ENCODE measurements at places on chromosomes 5 and 9.

GRCh38 chr9:92669527-92669889 is 423 bp downstream of the IPPK start:
- peak; percentile 55 for DNase-seq

DNA sequence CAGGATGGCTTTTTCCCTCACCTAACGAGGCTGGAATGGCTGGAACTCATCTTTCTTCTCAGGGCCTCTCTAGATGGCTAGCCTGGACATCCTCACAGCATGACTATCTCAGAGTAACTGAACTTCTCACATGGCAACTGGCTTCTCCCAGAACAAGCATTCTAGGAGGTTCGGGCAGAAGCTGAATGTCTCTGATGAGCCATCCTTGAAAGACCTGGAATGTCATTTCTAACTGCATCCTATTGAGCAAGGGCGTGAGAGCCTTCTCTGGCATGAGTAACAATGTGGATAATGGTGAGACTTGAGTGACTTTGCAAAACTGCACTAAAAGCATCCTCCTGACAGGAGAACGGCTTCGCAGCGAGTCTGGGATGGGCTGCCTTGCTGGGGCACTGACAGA is 487.7 kb downstream of the MAT2B start:
- DNase-seq: no peak

DNA sequence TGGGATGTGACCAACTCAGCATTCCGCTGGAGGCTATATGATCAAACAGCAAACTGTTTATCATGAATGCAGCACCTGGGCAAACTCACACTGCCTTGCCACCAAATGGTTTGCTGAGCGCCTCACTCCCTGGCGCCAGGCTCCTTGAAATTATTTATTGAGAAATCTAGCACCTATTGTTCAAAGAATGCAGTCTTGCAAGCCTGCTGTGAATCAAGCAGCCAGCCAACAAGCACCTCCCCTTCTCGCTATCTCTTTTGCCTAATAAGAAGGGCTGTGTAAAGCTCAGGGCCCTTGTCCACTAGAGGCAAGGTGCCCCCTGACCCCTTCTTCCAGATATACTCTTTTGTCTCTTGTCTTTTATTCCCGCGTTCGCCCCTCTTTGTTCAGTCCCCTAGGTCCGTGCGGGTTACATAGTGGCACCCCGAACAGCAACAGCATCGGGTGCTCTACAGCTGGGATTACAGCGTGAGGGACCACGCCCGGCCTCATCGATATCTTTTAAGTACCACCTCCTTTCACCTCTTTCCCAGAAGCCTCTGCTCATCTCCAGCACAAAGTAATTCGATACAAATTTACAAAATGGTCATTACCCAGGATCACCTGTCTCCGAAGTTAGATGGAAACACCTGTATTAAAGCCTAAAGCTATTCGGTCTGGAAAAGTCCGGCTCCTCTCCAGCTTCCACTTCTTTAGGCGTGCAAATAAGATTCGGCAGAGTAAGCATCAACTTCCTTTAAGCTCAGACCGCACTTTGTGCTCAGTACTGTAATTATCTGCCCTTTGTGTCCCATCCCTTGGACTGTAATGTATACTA is 896 bp downstream of the RIGI start:
- DNase-seq: peak; percentile 33

- no peak for DNase-seq
Observed at GRCh38 chr9:130040984-130041647, 1.9 kb downstream of the FNBP1 start.

GRCh38 chr9:137070906-137071275 is 534 bp upstream of the SAPCD2 start:
- DNase-seq: no peak

GRCh38 chr9:116342061-116342460 is 188.5 kb downstream of the PAPPA start:
- DNase-seq: no peak

- no peak for DNase-seq
Observed at GRCh38 chr9:6723881-6724420, 33.8 kb upstream of the KDM4C start.

GRCh38 chr9:4828761-4829160 is 36.0 kb downstream of the RCL1 start:
- no peak for DNase-seq

DNA sequence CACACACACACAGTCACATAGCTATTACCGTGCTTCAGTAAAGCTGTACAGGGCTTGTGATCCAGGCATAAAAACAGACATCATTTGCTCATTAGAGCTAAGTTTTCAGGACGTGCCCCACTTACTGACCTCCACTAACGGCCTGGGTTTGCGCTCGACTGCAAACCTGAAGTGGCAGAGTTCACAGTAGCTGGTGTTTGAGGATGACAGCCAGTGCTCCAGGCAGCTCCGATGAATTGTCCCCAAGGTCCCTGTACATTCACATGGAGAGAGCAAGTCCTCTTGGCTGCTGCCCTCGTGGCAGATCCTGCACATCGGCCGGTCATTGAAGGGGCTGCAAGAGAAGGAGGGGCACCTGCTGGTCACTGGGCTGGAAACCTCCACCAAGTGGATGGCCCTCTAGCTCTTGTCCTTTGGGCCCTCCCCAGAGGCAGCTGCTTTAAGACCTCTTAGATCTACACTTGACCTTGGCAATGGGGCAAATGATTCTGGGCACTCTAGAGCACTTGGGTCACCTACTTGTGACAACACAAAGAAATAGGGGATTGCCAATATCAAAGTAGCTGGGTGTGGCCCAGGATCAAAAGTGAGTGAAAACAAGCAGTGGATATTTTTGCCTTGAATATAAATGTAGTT is 115.4 kb downstream of the MARCHF3 start:
- no peak for DNase-seq

GRCh38 chr9:133119846-133120500 is 1.1 kb downstream of the RALGDS start:
- no peak for DNase-seq

GRCh38 chr9:137305060-137305797 is 3.2 kb upstream of the NRARP start:
- peak; percentile 50 for DNase-seq

DNA sequence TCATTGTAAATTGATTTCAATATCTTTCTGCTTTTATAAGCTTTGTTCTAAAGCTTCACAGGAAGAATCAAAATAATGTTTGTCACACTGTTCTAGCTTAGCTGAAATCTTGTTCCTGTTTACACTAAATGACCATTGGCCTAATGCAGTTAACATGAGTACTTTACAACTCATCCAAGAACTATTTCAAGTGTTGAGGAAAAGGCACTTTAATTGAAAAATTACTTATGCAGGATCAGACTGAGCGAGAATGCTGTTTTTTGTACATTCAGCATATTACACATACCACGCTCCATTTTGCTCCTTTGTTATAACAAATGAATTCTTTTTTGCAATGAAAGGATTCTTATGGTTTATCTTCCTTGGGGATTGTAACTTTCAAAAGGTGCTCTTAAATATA is 22.4 kb upstream of the SMIM15 start:
- DNase-seq: no peak

DNA sequence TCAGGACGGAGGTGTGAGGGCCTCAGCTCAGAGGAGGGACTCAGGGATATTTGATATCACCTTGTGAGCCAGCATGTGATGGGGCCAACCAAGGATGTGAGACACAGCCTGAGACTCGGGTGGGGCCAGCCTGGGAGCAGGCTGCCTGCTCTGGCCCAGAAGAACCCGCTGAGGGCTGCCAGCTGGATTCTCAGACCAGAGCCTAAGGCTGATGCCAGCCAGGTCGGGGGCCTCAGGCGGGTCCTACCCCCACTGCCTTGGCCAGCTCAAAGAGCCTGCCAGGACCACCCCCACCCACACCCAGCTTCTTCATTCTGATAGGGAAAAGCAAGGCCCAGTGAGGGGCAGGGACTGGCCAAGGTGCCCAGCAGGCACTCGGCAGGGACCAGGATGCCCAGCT is 20.3 kb upstream of the DUSP1 start:
- no peak for DNase-seq

- no peak for DNase-seq
Observed at GRCh38 chr9:127788337-127789011, 2.6 kb downstream of the CDK9 start.

GRCh38 chr9:104293877-104294276 is 199.8 kb downstream of the SMC2 start:
- no peak for DNase-seq

DNA sequence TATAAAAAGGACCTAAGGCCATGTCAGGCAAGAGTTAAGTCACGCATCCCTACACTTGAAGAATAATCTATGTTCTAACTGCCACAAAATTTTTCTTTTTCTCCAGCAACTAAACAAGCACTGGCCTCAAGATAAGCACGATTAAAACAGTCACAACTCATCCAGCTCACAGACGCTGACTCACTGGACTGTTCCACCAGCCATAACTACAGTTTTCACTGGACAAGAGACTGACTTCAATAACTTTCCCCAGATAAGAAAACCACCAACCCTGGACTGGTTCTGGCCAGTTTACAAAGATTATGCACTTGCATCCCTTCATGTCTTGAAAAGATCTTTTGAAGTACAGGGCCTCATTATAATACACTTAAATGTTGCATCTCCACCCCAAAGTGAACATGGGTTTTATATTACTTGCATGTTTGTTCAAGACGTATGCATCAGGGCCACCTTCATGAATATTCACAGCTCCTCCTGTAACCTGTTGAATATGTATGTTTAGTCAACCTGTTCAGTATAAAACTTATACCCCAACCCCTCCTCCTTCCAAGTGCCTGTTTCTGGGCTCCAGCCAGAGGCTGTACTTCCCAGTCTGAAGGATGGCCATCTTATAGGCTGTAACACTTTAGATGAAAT is 129.3 kb upstream of the EPB41L4A start:
- no peak for DNase-seq

DNA sequence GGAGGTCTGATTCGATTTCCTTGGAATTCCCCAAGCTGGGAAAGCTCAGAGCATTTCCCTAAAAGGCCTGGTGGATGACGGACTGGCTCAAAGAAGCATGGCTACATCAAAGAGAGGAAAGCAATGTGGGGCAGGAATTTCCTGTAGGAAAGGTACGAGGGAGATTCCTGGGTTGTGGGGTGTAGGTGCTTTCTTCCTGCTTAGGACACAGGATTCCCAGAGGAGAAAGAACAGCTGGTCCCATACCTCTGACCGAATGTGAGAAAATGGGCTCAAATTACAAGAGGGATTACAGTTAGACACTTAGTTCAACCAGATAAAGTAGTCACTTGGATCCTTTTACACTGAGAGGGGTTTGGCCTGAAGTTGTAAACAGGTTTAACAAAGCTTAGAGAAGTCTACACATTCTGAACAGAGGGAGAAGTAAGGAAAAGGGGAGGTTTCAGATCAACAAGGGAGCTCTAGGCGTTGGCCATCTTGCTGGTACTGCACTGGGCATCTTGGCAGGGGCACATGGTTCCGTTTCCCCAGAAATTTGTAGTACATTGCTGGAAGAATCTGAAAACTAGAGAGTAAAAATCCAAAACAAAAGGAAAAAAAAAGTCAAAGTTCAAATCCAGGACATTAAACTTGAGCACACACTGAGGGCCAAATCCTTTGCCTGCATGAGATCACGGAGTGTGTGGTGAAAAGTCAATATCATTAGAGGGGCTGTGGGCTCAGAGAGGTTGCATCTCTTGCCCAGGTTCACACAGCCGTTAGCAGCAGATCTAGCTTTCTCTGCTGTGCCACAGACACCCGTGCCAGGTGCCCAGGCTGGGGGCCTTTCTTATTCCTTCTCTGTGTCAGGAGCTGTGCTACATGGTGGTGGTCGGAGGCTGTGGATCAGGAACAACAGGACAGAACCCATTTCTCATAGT is 171.3 kb downstream of the RGS3 start:
- DNase-seq: no peak

GRCh38 chr9:114911167-114911821 is 19.1 kb downstream of the TNFSF8 start:
- DNase-seq: peak; percentile 59

GRCh38 chr5:95956900-95957293 is 4.8 kb downstream of the ELL2 start:
- no peak for DNase-seq

DNA sequence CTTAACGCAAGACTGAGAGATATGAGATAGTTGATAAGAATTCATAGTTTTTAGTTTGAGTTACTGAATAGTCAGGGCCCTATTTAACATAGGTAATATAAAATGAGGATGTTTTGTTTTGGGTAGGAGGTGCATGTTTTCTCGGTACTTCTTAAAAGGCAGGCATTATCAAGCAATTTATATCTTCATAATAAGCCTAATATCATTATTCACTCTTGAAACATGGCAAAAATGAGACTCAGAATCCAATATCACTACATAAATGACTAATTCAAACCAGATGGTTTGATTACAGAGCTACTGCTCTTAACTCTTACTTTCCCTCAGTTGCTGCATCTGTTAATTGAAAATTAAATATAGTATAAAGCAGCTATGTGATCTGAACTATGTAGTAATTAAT is 2038.7 kb downstream of the EFNA5 start:
- no peak for DNase-seq

GRCh38 chr5:1948663-1949191 is 66.0 kb upstream of the IRX4 start:
- DNase-seq: no peak

- no peak for DNase-seq
Observed at GRCh38 chr5:73981704-73982103, 355.7 kb downstream of the ARHGEF28 start.

DNA sequence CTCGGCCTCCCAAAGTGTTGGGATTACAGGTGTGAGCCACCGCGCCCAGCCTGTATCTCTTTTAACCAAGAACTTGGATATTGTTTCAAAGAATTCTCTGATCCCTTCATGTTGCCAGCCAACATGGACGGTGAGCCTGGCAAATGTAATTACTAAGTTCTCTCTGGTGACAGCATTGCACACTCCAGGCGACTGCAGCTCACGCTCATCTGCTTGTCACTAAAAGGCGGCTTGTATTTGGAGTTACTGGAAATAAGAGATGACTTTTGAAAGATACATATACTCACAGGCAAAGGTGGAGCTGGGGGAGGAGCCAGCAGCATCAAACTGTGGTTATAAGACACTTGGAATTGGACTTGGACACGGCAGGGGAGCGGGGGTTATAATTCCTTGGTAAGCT is 172.3 kb downstream of the SLIT3 start:
- DNase-seq: no peak

- DNase-seq: peak; percentile 13
Observed at GRCh38 chr5:180718810-180719453, 20.9 kb downstream of the OR2Y1 start.

DNA sequence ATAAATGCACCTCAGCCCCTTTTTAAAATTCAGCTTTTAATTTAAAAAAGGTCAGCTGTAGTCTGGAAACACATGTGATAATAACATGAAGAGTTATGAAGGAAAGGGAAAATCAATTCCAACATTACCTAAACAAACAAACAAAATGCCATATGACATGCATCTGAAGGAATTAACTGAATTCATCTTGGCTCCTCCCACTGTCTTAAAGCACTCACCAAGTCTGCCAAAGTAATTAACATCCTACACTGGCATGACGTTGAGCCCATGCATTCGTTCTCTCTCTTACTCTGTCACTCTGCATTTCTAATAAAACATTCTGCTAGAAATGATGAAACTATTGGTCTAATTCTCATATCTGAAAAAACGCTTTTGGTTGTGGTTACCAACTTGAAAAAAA is 37.7 kb downstream of the TSSK1B start:
- no peak for DNase-seq

GRCh38 chr5:61783481-61783880 is 451.4 kb downstream of the ZSWIM6 start:
- DNase-seq: no peak

- no peak for DNase-seq
Observed at GRCh38 chr5:126531543-126532120, 63.4 kb downstream of the ALDH7A1 start.

- peak; percentile 42 for DNase-seq
Observed at GRCh38 chr5:126640866-126641265, 40.1 kb downstream of the PHAX start.

All from suppressor macrophage treated with lipopolysaccharide for 4 hours (primary cell).